Head of caudate nucleus (tissue), 42 donors: ENCODE measurements at places on chromosomes 5 and 9.

GRCh38 chr5:168734620-168735300, 155.6 kb upstream of the PANK3 start:
- DNase-seq, result no peak

DNA sequence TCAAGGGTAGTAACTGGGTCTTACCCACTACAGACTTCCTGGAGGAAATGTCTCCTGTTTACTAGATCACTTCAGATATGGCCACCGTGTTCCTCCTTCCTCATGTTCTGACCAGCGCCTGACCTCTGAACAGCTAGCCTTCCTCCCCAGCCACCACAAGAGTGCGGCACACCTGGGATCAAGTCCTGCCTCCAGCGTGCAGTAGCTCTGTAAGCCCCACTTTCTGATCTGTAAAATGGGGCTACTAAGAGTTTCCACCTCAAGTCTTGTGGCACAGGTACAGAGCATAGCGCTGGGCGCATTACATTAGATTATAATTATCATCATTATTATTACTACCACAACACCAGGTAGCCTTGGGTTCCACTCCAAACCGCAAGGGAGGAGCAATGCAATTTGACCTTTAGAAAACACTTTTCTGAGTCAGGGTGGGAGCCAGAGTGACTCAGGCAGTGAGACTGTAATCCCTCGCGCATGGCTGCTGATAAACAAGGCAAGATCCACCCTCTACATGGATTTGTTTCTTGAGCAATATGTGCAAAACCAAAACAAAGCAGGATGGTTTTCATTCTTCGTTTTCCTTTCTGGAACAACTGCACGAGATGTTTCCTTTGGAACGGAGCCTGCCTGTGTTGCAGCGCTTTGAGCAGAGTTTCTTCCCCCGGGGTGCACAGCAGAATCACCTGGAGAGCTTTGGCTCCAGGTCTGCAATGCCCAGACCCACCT, 65.0 kb upstream of the ANGPTL2 start:
- no peak for DNase-seq

DNA sequence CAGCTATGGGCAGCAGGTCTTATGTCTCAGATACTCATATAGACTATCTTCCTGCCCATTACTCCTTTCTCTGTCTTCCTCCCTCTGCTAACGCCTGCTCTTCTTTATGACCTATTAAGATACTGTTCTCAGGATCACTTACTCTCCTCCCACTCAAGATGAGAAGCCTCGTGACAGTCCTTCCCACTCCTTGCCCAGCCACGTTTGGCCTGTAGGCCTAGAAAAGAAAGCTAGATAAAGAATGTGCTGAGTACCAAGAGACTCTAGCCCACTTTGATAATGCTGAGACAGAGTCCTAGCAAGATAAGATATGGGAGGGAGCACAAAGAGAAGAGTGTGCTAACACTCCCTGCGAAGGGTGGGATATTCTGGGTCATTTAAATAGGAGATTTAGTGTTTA, 6.8 kb upstream of the DENND4C start:
- no peak for DNase-seq

DNA sequence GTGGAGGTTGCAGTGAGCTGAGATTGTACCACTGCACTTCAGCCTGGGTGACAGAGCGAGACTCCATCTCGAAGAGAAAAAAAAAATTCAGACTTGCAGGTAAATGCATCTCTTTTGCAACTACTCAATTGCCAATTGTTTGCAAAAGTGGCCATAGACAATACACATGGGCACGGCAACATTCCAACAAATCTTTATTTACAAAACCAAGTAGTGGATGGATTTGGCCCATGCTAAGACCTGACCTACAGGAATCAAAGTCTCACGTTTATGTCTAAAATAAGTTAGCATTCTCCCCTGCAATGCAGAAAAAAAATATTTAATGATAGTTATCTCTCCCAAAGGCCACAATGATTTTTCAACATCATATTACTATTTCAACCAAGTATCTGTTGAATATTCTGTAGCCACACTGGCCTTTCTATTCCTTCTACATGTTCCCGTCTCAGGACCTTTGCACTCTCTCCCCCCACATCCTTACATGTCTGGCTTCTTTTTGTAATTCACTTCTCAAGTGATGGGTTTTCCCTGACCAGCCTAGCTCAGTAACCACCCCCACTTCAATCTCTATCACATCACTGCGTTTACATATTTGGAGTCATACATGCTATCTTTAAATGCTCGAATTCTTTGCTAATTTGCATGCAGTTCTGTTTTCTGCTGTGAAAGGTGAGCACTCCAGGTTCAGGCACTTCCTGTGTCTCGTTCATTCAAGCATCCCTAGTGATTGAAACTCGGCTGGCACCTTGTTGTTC, 54.2 kb downstream of the FNBP1 start:
- no peak for DNase-seq

- DNase-seq, result no peak
Observed at GRCh38 chr9:14056316-14056861, 257.6 kb downstream of the NFIB start.

- DNase-seq, result no peak
Observed at GRCh38 chr5:94613583-94613982, 4.8 kb downstream of the KIAA0825 start.

- DNase-seq, result no peak
Observed at GRCh38 chr5:135847976-135848375, 13.5 kb downstream of the SLC25A48 start.
